Neural crest cell (in vitro differentiated cells): ENCODE measurements at places on chromosomes 4 and X. TPM values are rescaled to one million over a fixed set of nuclear protein-coding genes. Genes with fewer than 3 reads are reported as not detected.
A peak's percentile ranks its signal among the peaks of the same experiment; 100 is the strongest.

Gene ABCG2
- total RNA-seq = 5.1 and 5.3 TPM in 2 replicates

Gene AKAP4
- not detected in 2 replicates for total RNA-seq

Gene TBX22
- total RNA-seq = 0.26 TPM in 1 of 2 replicates, not detected in the other

Gene BTK
- total RNA-seq = 0.64 TPM in 1 of 2 replicates, not detected in the other

Gene ATP6AP2
- total RNA-seq = 46.7 and 49.6 TPM in 2 replicates

Gene UPF3B
- 20.1 and 22.5 TPM in 2 replicates for total RNA-seq

Gene GLRA2
- total RNA-seq = 0.73 and 1.3 TPM in 2 replicates

Gene RHOXF2
- not detected in 2 replicates for total RNA-seq

Gene UGT2B11
- total RNA-seq = not detected in 2 replicates

Gene SLC4A4
- 3.9 and 4.0 TPM in 2 replicates for total RNA-seq

Gene UGT8
- 5.9 and 6.3 TPM in 2 replicates for total RNA-seq

Gene C4orf36
- total RNA-seq = 1.9 and 3.2 TPM in 2 replicates

Gene TSPAN6
- 69.7 and 71.4 TPM in 2 replicates for total RNA-seq

DNA sequence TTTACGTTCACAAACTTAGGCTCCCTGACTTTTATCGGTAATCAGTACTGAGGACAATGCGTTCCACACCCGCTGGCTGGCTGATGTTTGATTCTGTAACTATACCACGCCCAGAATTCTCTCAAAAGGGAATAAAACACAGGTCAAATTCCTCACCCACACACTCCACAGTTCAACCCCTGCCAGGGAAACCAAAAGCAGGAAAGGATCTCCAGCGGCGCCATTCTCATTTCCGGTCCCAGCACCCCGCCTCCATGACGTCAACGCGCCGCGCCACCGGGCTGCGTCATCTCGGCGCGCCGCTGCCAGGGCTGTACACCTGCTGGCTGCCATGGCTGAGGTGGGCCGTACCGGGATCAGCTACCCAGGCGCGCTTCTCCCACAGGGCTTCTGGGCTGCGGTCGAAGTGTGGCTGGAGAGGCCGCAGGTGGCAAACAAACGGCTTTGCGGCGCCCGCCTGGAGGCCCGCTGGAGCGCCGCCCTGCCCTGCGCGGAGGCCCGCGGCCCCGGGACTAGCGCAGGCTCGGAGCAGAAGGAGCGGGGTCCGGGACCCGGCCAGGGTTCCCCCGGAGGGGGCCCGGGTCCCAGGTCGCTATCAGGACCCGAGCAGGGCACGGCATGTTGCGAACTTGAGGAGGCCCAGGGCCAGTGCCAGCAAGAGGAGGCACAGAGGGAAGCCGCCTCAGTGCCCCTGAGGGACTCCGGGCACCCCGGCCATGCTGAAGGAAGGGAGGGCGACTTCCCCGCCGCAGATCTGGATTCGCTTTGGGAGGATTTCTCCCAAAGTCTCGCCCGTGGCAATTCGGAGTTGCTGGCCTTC lies at the start of the genes ACOX3 and TRMT44:
Gene ACOX3, minus strand, starts transcription at position 232 of the 820 bp plus-strand sequence. CDS start 24,202 bp downstream, outside the sequence.
Gene TRMT44, plus strand, starts transcription at position 286 of the 820 bp plus-strand sequence. Its CDS starts 46 bp downstream, at position 332.
- H3K4me3 ChIP-seq = peak within 1 kb of the TSS; percentile 98
- H3K27ac ChIP-seq = peak within 1 kb of the TSS; percentile 98
- H3K36me3 ChIP-seq = no peaks in the 10 kb centered on the region
- DNase-seq = peak; percentile 92
- no peaks in the 10 kb centered on the region for H3K27me3 ChIP-seq
- H3K4me1 ChIP-seq = peaks cover 52% of the 10 kb centered on the region

GRCh38 chr4:151563194-151563593 lies 154.2 kb downstream of the FHIP1A start:
- no peak for DNase-seq
- no peaks in the 10 kb centered on the region for H3K36me3 ChIP-seq
- peaks cover 4% of the 10 kb centered on the region for H3K27me3 ChIP-seq
- H3K4me3 ChIP-seq = no peak overlapping the region
- H3K27ac ChIP-seq = no peak overlapping the region

GRCh38 chr4:15784959-15785634 lies 7.0 kb downstream of the CD38 start:
- no peak for DNase-seq
- no peaks in the 10 kb centered on the region for H3K4me1 ChIP-seq
- no peak overlapping the region for H3K27ac ChIP-seq
- H3K36me3 ChIP-seq = peaks cover 3% of the 10 kb centered on the region

GRCh38 chrX:154795016-154795415 lies 10.3 kb downstream of the MPP1 start:
- H3K27ac ChIP-seq = no peak overlapping the region
- H3K36me3 ChIP-seq = no peaks in the 10 kb centered on the region
- no peak overlapping the region for H3K4me3 ChIP-seq
- peaks cover 14% of the 10 kb centered on the region for H3K4me1 ChIP-seq

DNA sequence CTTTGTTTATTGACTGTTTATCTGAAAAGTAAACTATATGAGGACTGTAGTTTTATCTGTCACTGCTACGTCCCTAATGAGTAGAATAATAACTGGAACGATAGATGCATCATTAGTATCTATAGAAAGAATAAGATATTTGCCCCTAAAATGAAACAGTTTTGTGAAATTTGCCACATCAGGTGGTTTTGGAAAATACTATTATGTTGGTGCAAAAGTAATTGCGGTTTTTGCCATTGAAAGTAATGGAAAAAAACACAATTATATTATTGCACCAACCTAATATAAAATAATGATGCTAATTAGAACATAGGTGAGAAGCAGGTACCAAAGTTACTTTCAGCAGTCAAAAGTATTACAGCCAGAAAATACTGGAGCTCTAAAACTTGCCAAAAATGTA lies 158.3 kb downstream of the PABPC4L start:
- no peak overlapping the region for H3K27ac ChIP-seq
- H3K36me3 ChIP-seq = peaks cover 3% of the 10 kb centered on the region
- no peaks in the 10 kb centered on the region for H3K4me1 ChIP-seq
- no peaks in the 10 kb centered on the region for H3K27me3 ChIP-seq

DNA sequence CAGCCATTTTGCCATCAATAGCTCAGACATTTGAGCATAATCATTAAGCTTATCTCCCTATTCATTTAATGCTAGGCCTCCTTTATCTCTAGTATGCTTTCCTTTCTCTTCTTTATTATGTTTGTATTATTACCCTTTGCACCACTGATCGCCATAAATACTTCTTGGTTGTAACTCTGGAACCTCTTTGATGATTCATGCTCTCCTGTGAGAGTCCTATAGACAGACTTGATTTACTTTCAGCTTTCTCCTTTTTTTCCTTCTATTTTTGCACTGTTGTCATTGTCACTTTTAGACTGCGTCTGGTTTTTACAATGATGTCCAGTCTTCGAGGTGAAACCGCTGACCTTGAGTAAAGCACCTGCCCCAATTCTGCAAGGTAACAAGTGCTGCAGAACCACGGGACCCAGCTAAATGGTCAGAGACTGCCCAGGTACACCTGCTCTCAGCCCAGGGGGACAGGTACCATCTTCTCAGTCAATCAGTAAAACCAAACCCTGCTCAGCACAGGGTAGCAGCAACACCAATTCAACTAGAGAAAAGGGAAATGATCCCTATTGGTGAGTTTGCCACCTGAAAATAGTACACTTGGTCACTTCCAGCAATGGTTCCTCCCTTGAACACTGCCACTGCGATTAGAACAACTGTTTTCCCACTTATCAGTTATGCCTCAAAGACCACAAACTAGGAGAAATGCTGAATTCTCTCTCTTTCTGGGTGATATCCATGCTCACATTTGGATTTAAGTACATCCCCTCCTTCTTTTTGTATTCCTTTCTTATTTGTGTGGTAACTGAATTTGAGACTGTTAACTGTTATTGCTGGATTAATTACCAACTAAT lies 125.1 kb downstream of the MAML3 start:
- H3K27me3 ChIP-seq = no peaks in the 10 kb centered on the region
- H3K4me3 ChIP-seq = no peak overlapping the region
- no peak for DNase-seq

- H3K27me3 ChIP-seq = no peaks in the 10 kb centered on the region
- no peak for DNase-seq
- H3K27ac ChIP-seq = no peak overlapping the region
- H3K4me1 ChIP-seq = peaks cover 14% of the 10 kb centered on the region
- no peak overlapping the region for H3K4me3 ChIP-seq
Measured at GRCh38 chr4:166896254-166896653, 338.0 kb downstream of the SPOCK3 start.

DNA sequence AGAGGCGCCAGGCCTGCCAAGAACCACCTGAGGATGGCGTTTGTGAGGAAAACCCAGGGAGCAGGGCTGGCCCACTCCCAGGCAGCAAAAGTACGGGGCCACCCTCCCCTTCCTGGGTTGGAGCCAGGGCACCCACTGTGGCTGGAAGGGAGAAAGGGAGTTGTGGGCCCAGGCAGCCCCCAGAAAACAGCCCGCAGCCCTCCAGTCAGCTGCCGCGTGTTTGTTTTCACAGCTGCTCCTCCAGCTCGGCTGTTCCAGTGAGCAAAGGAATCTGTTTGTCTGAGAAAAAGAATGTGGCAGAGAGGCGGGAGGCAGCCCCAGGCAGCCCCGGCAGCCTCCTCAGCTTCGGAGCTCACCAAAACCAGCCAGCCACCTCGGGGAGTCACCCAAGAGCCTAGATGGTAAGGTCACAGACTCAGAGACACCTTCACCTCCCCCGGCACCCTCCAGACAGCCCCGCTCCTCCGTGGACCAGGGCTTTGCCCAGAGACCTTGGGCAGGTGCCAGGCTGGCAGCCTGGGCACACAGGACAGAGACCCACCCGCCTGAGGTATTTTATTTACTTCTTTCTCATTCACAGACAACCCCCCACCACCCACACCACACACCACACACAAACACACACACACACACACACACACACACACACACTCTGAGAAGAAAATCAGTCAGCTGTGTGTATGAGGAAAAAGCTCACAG lies 338.1 kb downstream of the BCOR start:
- H3K36me3 ChIP-seq = no peaks in the 10 kb centered on the region
- no peak overlapping the region for H3K27ac ChIP-seq
- DNase-seq = no peak

GRCh38 chr4:28006021-28006420 lies 1145.4 kb downstream of the STIM2 start:
- H3K27me3 ChIP-seq = no peaks in the 10 kb centered on the region
- no peak overlapping the region for H3K27ac ChIP-seq
- DNase-seq = no peak
- no peaks in the 10 kb centered on the region for H3K36me3 ChIP-seq
- no peak overlapping the region for H3K4me3 ChIP-seq

DNA sequence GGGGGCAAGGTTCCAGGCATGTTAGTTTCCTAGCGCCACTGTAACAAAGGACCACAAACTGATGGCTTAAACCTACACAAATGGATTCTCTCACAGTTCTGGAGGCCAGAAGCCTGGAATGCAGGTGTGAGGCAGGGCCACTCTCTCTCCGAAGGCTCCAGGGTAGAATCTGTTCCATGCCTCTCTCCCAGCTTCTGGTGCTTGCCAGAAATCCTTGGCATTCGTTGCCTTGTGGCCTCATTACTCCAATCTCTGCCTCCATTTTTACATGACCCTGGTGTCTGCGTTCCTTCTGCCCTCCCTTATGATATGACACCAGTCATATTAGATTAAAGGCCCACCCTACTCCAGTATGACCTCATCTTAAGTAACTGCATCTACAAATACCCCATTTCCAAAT lies 39.6 kb downstream of the CLDN34 start:
- H3K36me3 ChIP-seq = no peaks in the 10 kb centered on the region
- no peaks in the 10 kb centered on the region for H3K27me3 ChIP-seq
- no peak overlapping the region for H3K4me3 ChIP-seq
- no peak overlapping the region for H3K27ac ChIP-seq

- no peak for DNase-seq
- no peaks in the 10 kb centered on the region for H3K27me3 ChIP-seq
- H3K4me1 ChIP-seq = peaks cover 10% of the 10 kb centered on the region
- H3K27ac ChIP-seq = no peak overlapping the region
- H3K36me3 ChIP-seq = no peaks in the 10 kb centered on the region
Measured at GRCh38 chrX:39336671-39337311, 535.5 kb downstream of the MID1IP1 start.

GRCh38 chr4:112881842-112882241 lies 167.6 kb upstream of the ANK2 start:
- H3K27me3 ChIP-seq = no peaks in the 10 kb centered on the region
- H3K27ac ChIP-seq = peak overlapping the region; percentile 43
- DNase-seq = no peak
- peaks cover 6% of the 10 kb centered on the region for H3K36me3 ChIP-seq

GRCh38 chr4:130008461-130008860 lies 912.5 kb downstream of the C4orf33 start:
- no peak overlapping the region for H3K4me3 ChIP-seq
- H3K36me3 ChIP-seq = no peaks in the 10 kb centered on the region
- no peak overlapping the region for H3K27ac ChIP-seq
- DNase-seq = no peak

GRCh38 chr4:23881052-23881501 lies 8.8 kb downstream of the PPARGC1A start:
- no peak for DNase-seq
- no peak overlapping the region for H3K4me3 ChIP-seq
- no peak overlapping the region for H3K27ac ChIP-seq
- H3K4me1 ChIP-seq = peaks cover 11% of the 10 kb centered on the region
- H3K27me3 ChIP-seq = no peaks in the 10 kb centered on the region
- H3K36me3 ChIP-seq = no peaks in the 10 kb centered on the region

DNA sequence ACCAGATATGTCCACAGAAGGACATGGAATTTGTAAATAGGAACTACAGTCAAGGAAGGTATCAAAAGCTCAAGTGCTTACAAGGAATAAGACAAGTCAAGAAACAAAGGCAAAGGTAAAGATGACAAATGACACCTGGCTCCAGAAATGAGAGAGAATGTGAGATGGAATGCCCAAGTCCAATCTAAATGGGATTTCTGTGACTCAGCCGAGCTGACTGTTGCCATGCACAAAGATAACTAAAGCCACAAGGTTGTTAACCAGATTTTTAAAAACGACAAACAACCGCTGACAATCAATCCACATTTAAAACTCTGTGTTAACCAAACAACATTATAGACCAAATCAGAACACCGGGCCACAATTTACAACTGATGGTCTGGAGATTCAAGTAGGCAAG lies 1.1 kb downstream of the NFXL1 start:
- H3K4me3 ChIP-seq = peak overlapping the region; percentile 100
- H3K27ac ChIP-seq = peak overlapping the region; percentile 76
- no peak for DNase-seq
- peaks cover 36% of the 10 kb centered on the region for H3K4me1 ChIP-seq

- no peaks in the 10 kb centered on the region for H3K4me1 ChIP-seq
- peaks cover 3% of the 10 kb centered on the region for H3K27me3 ChIP-seq
- DNase-seq = no peak
- H3K4me3 ChIP-seq = no peak overlapping the region
- H3K27ac ChIP-seq = no peak overlapping the region
Measured at GRCh38 chrX:20515841-20516461, 249.2 kb upstream of the RPS6KA3 start.

DNA sequence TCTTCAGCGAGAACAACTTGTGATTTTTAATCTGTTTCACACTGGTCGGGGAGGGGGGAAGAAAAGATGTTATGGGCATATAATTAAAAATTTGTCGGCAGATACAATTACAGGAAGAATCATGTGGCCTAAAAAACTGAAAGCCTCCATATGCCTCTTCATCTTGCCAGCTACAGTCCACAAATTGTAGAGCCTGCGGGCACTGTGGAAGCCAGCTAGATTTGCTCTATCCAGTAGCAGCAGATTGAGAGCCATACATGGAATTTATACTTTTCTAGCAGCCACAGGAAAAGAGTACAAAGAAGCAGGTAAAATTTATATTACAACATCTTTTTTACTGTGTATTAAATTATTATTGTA lies 147.3 kb downstream of the TBL1X start:
- no peaks in the 10 kb centered on the region for H3K27me3 ChIP-seq
- peaks cover 8% of the 10 kb centered on the region for H3K4me1 ChIP-seq

- no peaks in the 10 kb centered on the region for H3K36me3 ChIP-seq
- H3K27ac ChIP-seq = no peak overlapping the region
- peak overlapping the region; percentile 87 for H3K4me3 ChIP-seq
- H3K27me3 ChIP-seq = peaks cover 57% of the 10 kb centered on the region
- DNase-seq = peak; percentile 18
Measured at GRCh38 chr4:74934016-74934831, 1.3 kb downstream of the PARM1 start.
